Activated naive CD4-positive, alpha-beta T cell (primary cell): ENCODE measurements at places on chromosomes 5 and 9.

DNA sequence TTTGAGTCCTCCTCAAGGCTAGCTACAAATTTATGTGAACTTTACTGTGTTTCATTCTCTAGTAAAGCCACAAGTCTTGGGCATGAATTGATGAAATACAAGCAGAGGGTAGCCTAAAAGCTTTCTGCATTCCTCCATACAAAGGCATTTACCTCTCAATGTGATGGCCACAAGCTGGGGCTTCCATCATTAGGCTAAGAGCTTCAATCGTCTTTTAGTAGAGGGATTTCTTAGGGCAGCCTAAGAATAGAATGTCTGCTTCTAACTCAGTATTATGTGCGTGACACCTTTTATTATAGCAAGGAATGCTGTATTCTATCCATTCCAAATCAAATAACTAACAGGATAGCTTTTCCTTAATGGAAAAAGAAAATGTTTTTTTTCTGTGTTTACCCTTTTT is 3.7 kb downstream of the PLAC8L1 start:
- DNase-seq: no peak

DNA sequence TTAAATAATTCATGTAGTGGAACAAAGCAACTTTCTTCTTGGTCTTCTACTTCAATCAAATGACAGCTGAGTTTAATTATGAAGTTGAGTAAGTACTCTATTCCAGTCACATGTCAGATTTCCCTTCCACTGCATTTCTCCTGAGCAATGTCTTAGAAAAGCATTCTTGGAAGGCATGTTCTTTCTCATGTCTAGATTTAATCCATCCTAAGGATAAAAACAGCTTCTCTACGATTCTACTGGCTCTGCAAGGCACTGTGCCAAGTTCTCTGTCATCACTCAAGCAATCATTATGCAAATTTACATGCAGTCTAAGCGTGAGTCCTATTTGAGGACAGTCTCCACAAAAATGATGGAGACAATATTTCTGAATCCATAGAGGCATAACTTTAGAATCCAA is 142.4 kb downstream of the YIPF5 start:
- no peak for DNase-seq

GRCh38 chr5:65043843-65044359 is 275.2 kb downstream of the CWC27 start:
- no peak for DNase-seq

DNA sequence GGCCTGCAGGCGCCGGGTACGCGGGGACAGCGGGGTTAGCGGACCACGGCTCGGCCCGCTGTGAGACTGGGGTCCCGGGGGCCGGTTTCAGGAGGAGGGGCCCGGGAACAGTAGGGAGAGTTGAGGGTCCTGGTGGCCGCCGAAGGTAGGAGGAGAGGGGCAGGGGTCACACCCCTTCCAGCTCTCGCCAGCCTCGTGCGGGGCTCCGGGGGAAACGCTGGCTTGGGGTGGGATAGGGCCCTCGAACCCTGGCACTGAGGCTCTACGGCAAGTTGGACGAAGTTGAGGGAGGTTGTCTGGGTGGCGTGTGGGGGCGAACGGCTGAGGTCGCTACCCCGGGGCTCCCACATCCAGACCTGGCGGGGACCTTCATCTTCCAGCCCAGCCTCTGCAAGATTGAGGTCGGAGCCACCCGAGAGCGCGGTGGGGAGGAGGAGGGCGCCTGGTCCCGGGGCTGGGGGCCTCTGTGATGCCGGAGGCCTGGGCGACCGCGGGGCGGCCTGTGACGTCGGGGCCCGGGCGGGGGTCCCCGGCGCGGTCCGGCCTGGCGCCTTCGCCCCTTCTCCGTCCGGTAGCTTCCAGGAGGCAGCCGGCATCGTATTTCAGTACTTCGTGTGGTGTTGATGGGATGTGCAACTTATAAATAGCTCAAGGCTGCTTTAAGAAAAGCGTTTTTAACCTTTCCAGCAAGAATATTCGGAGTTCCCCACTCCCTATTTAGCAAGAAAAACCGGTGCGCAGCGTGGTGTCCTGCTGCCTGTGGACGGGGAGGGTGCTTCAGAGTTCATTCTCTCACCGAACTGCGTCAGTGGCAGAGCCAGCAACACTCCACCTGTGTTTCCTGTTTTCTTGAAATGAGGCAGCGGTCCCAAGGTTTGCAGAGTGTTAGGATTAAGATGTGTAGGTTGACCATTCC is 902 bp downstream of the HABP4 start:
- peak; percentile 10 for DNase-seq

DNA sequence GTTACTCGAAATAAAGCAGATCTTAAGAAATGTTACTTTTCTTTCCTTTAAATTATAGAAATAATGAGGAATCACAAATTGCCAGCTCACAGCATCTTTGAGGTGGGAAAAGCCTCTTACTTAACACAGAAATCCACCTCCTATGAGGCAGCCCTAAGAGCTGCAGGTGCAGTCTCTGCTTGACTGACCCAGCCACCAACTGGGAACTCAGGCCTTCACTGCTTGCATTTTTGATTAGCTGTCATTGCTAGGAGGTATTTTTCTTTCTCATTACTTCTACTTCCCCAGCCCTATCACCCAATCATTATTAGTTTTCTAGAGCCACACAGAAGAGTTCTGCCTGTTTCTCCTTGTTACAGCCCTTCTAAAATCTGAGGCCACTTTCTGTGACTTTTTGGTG is 416.5 kb upstream of the KLF4 start:
- DNase-seq: no peak

DNA sequence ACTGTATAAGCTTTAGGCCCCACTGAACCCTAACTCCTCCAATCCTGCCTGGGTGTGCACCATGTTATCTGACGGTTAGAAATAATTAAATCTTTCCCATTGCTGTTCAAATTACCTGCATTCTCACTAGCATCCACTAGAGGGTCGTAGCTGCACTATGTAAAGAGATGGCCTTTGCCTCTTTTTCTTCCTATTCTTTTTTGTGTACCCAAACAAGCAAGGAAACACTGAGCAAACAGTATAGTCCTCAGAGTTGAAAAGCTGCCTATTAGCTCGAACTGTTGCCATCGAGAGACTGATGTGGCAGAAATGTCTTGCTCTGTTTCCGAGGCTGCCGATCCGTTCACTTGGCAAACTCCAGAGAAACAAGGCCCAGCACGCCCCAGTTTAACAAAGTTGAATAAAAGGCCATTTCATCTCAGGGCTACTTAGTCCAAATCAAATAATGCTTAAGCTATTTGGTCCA is 163.8 kb upstream of the TRPM3 start:
- DNase-seq: no peak
